ENCODE measurements at places on chromosomes 11 and 22.

- no peak for DNase-seq
Measured at GRCh38 chr22:47862394-47862793, 1099.9 kb downstream of the TBC1D22A start.

GRCh38 chr11:67450796-67451657 is 1.5 kb downstream of the GPR152 start:
- DNase-seq = no peak

- peak; percentile 88 for DNase-seq
Measured at GRCh38 chr22:32281072-32281471, 25.9 kb upstream of the SLC5A4 start.

DNA sequence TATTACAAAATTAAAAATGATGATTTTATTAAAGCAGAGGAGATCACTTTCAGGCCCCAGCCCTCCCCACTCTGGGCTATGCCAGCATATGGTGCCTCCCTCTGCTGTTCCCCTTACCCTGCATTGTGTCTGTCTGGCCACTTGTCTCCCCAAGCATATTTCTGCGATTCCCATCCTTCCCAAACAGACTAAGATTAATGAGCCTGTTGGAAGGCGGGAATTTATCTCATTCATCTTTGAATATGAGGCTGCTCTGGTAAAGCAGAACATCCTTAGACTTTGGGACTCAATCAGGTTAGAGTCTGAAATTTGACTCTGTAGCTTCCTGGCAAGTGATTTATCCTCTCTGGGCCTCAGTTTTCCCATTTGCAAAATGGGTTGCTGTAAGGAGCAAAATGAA is 25.7 kb downstream of the AMPD3 start:
- DNase-seq = no peak

- no peak for DNase-seq
Measured at GRCh38 chr11:33932721-33933120, 40.8 kb upstream of the LMO2 start.

DNA sequence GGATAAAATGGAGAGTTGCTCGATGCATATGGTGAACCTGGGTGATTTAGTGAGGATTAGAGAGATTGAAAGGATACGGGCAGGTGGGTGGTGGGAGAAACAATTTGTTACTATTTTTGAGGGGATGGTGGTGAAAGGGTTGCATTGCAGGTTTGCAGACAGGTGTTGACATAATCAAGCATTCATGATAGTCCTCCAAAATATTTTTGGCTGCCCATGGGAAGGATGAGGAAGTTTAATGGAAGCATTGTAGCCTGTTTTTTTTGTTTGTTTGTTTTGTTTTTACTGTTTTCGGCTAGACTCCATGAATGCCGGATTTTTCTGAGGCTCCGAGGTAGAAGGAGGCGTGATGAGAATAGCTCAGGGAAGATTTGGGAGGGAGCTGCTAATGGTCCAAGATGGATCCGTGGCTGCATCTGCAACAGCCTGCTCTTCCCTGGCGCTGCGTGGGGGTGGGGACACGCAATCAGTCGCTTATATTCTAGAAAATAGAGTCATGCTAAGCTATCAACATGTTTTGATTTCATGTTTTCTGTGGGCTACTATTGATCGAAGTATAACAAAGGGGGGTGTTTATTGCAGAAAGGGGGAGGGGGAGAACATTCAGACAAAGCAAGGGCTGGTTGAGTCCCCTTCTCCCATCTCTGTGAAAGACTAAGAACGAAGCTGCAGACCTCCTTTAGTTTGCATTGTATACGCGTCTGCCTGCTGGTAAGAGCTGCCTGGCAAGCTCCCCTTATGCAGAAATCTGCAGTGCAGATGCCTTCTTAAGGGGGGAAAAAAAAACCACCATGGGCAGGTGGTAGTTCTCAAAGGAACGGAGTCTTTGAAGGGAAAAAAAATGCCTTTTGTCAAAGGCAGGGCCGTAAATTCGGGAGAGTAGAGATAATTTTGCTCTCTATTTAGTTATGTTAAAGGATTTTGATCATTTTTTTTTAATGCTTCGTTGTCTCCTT is 1.0 kb downstream of the RTN3 start:
- peak; percentile 20 for DNase-seq

GRCh38 chr11:37078521-37078920 is 480.5 kb upstream of the RAG2 start:
- DNase-seq = no peak

DNA sequence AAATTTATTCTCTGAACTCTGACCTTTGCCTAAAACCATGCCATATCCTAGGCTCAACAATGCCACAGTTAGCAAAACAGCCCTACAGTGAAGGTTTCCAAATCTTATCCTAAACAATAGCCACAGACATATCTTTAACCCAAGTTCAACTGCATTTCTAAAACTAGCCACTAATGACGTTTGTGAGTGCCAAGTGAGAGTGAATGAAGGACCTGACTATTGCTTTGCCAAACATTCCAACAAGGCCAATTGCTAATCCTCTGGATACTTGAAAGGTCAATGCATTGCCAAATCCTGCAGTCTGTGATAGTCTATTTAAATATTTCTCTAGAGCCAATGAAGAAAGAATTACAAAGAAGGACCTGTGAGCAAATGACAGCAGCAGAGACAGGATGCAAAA is 2.5 kb upstream of the OR4C45 start:
- DNase-seq = no peak

GRCh38 chr11:11981840-11982239 is 26.6 kb downstream of the DKK3 start:
- DNase-seq = no peak

GRCh38 chr11:10900681-10901415 is 43.0 kb upstream of the ZBED5 start:
- peak; percentile 75 for DNase-seq

GRCh38 chr11:111555255-111555654 is 14.7 kb downstream of the LAYN start:
- DNase-seq = no peak

GRCh38 chr11:28879869-28880268 is 771.7 kb downstream of the METTL15 start:
- no peak for DNase-seq

GRCh38 chr22:22396741-22397291 is 111.7 kb downstream of the ZNF280B start:
- no peak for DNase-seq

- DNase-seq = no peak
Measured at GRCh38 chr11:62048100-62048499, 75.7 kb upstream of the INCENP start.

DNA sequence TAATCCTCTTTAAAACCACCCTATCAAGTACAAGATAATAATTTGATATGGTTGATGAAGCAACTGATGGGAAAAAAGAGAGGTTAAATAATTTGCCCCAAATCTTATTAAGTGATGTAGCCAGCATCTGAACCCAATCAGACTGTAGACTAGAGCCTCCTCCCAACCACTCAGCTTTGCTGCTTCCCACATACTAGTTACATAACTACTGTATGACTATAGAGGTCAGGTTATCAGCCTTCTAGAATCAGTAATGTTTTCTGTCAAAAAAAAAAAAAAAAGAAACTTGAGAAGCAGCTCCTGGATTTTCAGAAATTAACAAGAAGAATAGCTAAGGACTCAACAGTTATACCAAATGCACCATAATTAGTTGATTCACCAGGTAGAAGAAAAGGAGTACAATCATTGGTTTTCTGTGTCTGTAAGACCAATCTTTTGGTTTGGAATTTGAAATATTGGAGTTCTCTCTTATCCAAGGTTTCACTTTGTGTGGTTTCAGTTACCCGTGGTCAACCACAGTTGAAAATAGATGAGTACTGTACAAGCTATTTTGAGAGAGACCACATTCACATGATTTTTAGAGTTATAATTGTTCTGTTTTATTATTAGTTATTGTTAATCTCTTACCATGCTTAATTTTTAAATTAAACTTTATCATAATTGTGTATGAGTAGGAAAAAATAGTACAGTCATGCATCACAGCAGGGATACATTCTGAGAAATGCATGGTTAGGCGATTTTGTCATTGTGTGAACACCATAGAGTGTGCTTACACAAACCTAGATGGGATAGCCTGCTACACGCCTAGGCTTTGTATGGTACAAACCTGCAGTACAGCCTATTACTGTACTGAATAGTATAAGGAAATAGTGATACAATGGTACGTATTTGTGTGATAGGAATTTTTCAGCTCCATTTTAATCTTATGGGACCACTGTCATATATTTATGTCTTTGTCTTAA is 72.2 kb downstream of the PDHX start:
- DNase-seq = peak; percentile 36

GRCh38 chr22:28674121-28674563 is 5.5 kb downstream of the TTC28 start:
- DNase-seq = peak; percentile 49

GRCh38 chr11:129375751-129376657 is at the start of gene BARX2:
BARX2 (plus strand) TSS chr11:129375848; CDS start chr11:129376036, 188 bp downstream.
- peak; percentile 86 for DNase-seq

- DNase-seq = no peak
Measured at GRCh38 chr11:2260491-2261364, 9.7 kb downstream of the ASCL2 start.

DNA sequence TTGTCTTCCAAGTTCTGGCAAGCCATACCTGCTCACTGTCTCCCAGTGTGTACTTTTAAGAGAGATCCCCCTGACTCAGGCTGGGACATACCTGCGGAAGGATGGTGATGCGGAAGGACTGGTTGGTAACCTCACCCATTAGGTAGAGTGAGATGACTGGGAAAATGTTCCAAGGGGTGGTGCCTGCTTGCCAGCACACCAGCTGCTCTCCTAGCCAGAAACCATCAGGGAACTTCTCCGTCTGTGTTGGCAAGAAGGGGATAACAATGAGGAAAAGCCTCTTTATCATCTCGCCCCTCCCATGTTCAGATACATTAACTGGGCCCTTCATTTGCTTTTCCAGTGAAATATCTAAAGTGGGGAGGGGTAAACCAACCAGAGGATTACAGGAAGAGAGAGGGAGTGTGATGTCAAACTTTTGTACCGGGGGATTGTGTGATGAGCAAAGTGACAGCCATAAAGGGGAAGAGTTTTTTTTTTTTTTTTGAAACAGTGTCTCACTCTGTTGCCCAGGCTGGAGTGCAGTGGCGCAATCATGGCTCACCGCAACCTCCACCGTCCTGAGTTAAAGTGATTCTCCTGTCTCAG is at the start of gene BACE1-AS:
Gene BACE1-AS (plus strand): TSS at position 538 of the 588 bp plus-strand sequence.
- no peak for DNase-seq
